ENCODE measurements at places on chromosomes 2 and 18. TPM values are rescaled to one million over a fixed set of nuclear protein-coding genes. Genes with fewer than 3 reads are reported as not detected.

CYP27A1 gene
- 354 TPM for total RNA-seq

- no peak overlapping the region for H3K4me3 ChIP-seq
- no peaks in the 10 kb centered on the region for H3K4me1 ChIP-seq
- H3K27ac ChIP-seq = no peak overlapping the region
- H3K36me3 ChIP-seq = no peaks in the 10 kb centered on the region
Observed at GRCh38 chr18:10481831-10482230, 27.4 kb downstream of the APCDD1 start.

GPBAR1 gene
- total RNA-seq = 0.42 TPM

GRCh38 chr2:85091838-85092237 is 41.4 kb upstream of the TCF7L1 start:
- H3K4me1 ChIP-seq = no peaks in the 10 kb centered on the region
- no peak for DNase-seq
- H3K4me3 ChIP-seq = no peak overlapping the region
- H3K36me3 ChIP-seq = no peaks in the 10 kb centered on the region
- H3K27me3 ChIP-seq = no peaks in the 10 kb centered on the region

GRCh38 chr2:163541943-163542342 is 193.9 kb downstream of the FIGN start:
- H3K4me3 ChIP-seq = no peak overlapping the region
- no peak overlapping the region for H3K27ac ChIP-seq
- H3K27me3 ChIP-seq = no peaks in the 10 kb centered on the region
- DNase-seq = no peak
- H3K36me3 ChIP-seq = no peaks in the 10 kb centered on the region

STPG4 gene
- 0.25 TPM for total RNA-seq

DNA sequence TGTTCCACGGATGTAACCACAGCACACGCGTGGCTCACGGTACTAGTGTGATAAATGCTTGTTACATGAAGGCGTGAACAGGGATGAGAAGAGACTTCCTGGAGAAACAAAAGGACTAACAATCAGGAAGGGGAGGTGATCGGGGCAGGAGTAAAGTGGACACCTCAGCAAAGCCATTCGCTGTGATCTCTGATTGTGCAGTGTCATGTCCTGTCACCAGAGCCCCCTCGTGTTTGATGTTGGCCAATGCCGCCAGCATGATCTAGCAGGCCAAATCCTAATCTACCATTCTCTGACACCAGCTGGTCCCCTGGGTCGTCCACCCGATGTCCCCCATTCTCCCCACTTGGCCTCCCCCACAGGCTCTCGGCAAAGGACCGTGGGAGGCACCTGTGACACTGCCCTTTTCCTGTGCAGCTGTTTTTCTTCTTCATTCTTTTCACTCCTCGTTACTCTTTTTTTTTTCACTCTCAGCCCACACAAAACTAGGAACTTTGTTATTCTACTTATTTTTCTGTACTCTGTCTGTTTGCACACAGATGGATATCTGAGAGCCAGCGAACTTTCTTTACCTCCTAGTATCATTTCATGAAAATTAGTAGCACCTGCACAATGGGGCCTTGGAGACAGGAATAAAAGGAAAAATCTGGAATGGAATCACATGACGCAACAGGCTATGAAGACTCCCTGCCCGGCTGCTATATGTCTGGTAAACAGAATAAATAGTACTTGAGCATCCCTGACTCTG is 146.8 kb downstream of the TGIF1 start:
- peaks cover 9% of the 10 kb centered on the region for H3K4me1 ChIP-seq
- H3K27ac ChIP-seq = peak overlapping the region; percentile 98
- no peak overlapping the region for H3K4me3 ChIP-seq
- peak; percentile 76 for DNase-seq
- H3K36me3 ChIP-seq = no peaks in the 10 kb centered on the region

GRCh38 chr18:74869904-74870863 is 272.5 kb downstream of the ZNF407 start:
- DNase-seq = no peak
- no peaks in the 10 kb centered on the region for H3K4me1 ChIP-seq
- H3K36me3 ChIP-seq = no peaks in the 10 kb centered on the region
- H3K27ac ChIP-seq = no peak overlapping the region
- no peak overlapping the region for H3K4me3 ChIP-seq
- H3K27me3 ChIP-seq = no peaks in the 10 kb centered on the region

DNA sequence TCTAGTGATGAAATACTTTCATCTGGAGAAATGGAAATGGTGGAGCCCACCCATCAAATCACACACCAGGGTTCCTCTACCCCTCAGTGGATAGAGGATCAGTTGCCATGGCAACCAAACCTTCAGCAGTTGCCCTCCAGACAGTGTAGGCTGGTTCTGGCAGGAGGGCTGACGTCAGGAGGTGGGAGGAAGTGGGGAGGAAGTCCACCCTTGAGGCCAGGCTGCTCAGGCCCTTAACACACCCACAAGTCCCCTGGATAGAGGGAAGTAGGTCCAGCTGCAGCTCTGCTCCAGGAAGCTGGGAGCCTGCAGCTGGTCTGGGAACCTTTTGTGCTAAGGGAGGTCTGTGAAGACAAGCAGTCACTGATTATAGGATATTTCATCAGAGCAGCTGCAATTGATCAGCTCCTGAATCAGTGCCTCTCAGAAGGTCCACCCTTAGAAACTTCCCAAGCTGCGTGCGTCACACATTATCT is 186.6 kb downstream of the MTX2 start:
- H3K4me3 ChIP-seq = no peak overlapping the region
- no peak overlapping the region for H3K27ac ChIP-seq
- DNase-seq = no peak
- H3K4me1 ChIP-seq = peaks cover 8% of the 10 kb centered on the region
- no peaks in the 10 kb centered on the region for H3K27me3 ChIP-seq

GRCh38 chr2:8986327-8986976 is 17.0 kb downstream of the MBOAT2 start:
- no peaks in the 10 kb centered on the region for H3K27me3 ChIP-seq
- no peak for DNase-seq
- H3K36me3 ChIP-seq = no peaks in the 10 kb centered on the region
- no peak overlapping the region for H3K4me3 ChIP-seq
- H3K27ac ChIP-seq = no peak overlapping the region

DNA sequence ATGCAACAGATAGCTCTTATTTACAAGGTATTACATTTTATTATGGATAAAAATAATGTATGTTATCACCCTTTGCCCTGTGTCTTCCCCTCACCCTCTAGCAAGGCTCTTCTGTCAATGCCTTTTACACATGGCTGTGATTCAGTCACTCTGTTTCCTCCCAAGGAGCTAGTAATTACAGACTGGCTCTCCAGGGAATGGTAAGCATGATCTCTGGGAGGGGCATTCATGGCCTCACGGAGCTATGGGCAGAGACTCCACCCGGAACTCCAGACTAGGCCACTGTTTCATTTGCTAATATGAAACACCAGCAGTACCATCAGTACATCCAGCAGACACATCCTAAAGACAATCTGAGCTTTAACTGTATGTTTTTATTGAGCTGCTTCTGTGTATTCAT is 410.9 kb upstream of the CYRIA start:
- DNase-seq = no peak
- no peak overlapping the region for H3K27ac ChIP-seq
- H3K4me1 ChIP-seq = no peaks in the 10 kb centered on the region
- H3K4me3 ChIP-seq = no peak overlapping the region
- H3K27me3 ChIP-seq = no peaks in the 10 kb centered on the region

HOXD8 gene
- 0.19 TPM for total RNA-seq

GEN1 gene
- total RNA-seq = 12.7 TPM

ANKRD30B gene
- not detected for total RNA-seq

- H3K27ac ChIP-seq = no peak overlapping the region
- H3K27me3 ChIP-seq = no peaks in the 10 kb centered on the region
- no peaks in the 10 kb centered on the region for H3K36me3 ChIP-seq
- no peaks in the 10 kb centered on the region for H3K4me1 ChIP-seq
- no peak overlapping the region for H3K4me3 ChIP-seq
- no peak for DNase-seq
Observed at GRCh38 chr2:162734866-162735265, 103.7 kb downstream of the KCNH7 start.

- H3K4me3 ChIP-seq = no peak overlapping the region
- H3K36me3 ChIP-seq = no peaks in the 10 kb centered on the region
- no peaks in the 10 kb centered on the region for H3K4me1 ChIP-seq
- no peak overlapping the region for H3K27ac ChIP-seq
- no peak for DNase-seq
Observed at GRCh38 chr2:51990684-51991083, 958.8 kb upstream of the NRXN1 start.

FOXI3 gene
- not detected for total RNA-seq

DNA sequence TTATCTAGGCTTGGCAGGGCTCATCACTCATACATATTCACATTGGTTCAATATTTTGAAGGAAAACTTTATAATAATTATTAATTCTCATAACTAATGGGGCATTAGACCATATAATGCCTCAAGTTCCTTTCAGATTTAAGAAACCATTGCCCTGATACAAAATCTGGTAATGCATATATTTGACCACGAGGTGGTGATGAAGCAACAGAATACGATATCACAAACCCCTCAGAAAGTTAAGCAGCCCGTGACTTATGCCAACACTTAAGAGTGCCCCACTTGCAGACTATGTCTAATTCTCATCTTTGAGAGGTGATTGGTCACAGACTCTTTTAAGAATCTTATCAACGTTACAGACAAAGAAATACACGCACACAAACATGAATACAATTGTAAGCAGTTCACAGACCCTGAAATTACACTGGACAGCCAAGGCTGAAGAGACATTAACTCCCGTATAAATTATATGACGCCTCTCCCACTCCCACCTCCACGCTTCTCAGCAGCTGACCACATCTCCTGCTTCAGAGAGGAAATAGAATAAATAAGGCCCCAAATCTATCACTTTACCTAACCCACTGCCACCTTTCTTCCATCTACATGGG is 20.7 kb upstream of the DNAH6 start:
- no peak overlapping the region for H3K27ac ChIP-seq
- H3K4me1 ChIP-seq = peaks cover 2% of the 10 kb centered on the region
- H3K27me3 ChIP-seq = no peaks in the 10 kb centered on the region
- H3K36me3 ChIP-seq = no peaks in the 10 kb centered on the region
- no peak for DNase-seq

PLEK gene
- 40.6 TPM for total RNA-seq

ALLC gene
- total RNA-seq = 0.14 TPM

MYO5B gene
- total RNA-seq = 5.4 TPM

DNA sequence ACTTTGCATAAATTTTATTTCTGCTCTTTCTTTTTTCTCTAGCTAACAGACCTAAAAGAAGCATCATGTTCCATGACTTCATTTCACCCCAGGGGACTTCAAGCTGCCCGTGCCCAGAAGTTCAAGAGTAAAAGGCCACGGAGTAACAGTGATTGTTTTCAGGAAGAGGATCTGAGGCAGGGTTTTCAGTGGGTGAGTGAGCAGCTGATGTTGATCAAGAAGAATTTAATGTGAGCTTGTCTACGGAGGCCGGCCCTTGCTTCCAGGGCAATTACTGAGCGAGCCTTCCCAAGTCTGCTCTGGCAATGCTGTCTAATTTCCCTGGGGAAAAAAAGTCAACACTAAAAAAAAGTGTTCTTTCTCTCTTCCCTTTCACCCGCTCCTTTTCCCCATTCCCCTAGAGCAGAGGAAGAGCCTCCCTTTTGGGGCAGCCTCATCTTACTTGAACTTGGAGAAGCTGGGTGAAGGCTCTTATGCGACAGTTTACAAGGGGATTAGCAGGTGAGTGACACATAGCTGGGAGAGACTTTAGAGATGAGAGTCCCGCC is 1.2 kb downstream of the CDK15 start:
- H3K36me3 ChIP-seq = no peaks in the 10 kb centered on the region
- no peaks in the 10 kb centered on the region for H3K4me1 ChIP-seq

DNA sequence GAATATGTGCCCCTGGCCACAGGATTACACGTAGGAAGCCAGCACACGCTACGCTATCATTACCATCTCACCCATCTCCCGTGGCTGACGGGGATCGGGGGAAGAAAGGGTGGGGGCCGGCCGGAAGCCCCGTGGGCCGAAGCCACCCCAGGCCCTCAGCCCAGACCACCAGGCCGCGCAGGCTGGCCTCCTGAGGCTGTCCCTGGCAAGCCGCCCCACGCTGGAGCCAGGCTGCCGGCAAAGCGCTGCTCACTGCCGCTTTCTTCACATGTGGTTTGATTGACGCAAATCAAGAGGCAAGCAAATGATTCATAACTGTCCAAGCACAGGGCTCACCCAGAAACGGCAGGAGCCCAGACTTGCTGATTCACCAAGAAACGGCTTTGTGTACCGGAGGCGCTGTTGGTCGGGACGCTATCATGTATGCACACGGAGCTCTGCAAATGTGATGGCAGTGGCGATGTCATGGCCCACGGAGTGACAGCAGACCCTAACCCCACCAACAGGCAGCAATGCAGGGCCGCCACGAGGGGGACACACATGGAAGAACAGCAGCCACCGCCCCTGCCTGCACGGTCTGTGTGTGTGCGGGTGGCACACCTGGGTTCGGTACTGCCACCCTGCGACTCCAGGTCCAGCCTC is 125.7 kb downstream of the HDAC4 start:
- DNase-seq = no peak
- H3K27me3 ChIP-seq = no peaks in the 10 kb centered on the region
- H3K36me3 ChIP-seq = no peaks in the 10 kb centered on the region

DNA sequence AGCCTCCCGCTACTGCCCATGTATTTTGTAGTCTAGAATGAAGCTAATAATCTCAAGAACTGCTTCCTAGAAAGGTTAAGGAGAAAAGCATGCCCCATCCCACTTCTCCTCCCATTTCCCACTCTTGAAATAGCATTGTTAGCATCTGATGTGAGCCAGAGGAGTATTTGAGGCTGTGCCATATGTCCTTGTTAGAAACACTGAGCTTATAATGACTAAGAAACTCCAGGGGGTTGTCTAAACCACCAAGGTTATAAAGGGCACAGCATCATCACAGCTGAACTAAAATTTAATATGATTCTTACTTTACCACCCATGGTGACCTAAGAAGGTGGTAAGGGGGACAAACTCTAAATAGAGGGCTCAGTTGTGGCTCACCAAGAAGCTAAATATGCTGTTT is 16.6 kb downstream of the TSPYL6 start:
- no peaks in the 10 kb centered on the region for H3K4me1 ChIP-seq
- H3K27me3 ChIP-seq = no peaks in the 10 kb centered on the region
- no peak overlapping the region for H3K27ac ChIP-seq
- H3K36me3 ChIP-seq = no peaks in the 10 kb centered on the region
- no peak overlapping the region for H3K4me3 ChIP-seq

ADCYAP1 gene
- not detected for total RNA-seq

NAT8 gene
- total RNA-seq = 10.7 TPM

- no peaks in the 10 kb centered on the region for H3K36me3 ChIP-seq
- no peak overlapping the region for H3K4me3 ChIP-seq
- H3K27me3 ChIP-seq = no peaks in the 10 kb centered on the region
- H3K4me1 ChIP-seq = no peaks in the 10 kb centered on the region
- DNase-seq = no peak
Observed at GRCh38 chr2:110853516-110853915, 121.1 kb downstream of the ACOXL start.

AQP12A gene
- not detected for total RNA-seq

OTOS gene
- not detected for total RNA-seq

- no peaks in the 10 kb centered on the region for H3K4me1 ChIP-seq
- H3K36me3 ChIP-seq = no peaks in the 10 kb centered on the region
- H3K27me3 ChIP-seq = no peaks in the 10 kb centered on the region
Observed at GRCh38 chr2:211133766-211134165, 577.4 kb downstream of the CPS1 start.

SUCLG1 gene
- total RNA-seq = 60.5 TPM

Data from liver (tissue), 10 donors.